ENCODE measurements at places on chromosomes 2 and 18. TPM values are rescaled to one million over a fixed set of nuclear protein-coding genes. Genes with fewer than 3 reads are reported as not detected.

- no peak for DNase-seq
Measured at GRCh38 chr2:190497428-190497827, 37.1 kb downstream of the NEMP2 start.

DNA sequence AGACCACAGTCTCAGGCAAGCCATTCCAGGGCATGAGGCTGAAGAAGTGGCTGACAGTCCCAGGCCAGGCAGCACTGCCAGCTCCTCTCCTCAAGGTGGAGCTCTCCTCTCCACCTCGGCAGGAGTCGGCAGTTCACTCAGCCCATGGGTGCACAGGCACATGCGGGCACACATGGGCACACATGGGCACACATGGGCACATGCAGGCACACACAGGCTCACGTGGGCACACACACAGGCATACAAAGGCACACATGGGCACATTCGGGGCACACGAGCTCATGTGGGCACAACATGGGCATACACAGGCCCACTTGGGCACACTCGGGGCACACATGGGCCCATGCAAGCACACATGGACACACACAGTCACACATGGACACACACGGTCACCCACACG is 65.3 kb upstream of the TAF1B start:
- DNase-seq, result peak; percentile 46

AQP12B gene
- total RNA-seq, result not detected

GRCh38 chr2:71613953-71614925 is 160.9 kb downstream of the DYSF start:
- no peak for DNase-seq

SP5 gene
- total RNA-seq, result not detected

GAREM1 gene
- 1.4 TPM for total RNA-seq

DNA sequence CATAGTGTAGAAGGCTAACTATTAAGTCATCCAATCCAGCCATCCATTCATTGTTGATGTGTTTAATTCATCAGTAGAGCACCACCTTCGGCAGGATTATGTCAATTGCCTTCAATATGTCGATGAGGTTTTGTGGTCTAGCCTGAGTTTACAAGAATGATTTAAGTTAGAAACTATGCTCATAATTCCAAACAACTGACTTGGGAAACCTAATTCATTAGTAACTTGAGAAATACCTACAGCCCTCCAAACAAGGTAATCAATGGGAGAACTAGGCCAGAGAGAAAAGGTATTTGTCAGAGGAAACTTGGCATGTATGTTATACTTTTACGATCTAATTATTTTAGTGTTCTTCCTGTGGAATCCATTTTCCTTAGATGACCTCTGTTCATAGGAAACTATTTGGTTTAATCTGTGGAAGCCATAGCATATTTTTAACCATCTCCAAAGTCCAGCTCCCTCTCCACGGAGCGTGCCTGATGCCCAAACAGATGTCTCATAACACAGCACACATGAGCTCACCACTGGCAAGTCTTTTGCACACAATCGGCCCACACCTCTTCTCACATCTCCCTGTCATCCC is 148.5 kb downstream of the GFPT1 start:
- DNase-seq, result no peak

GRCh38 chr2:102080451-102081242 is 61.9 kb upstream of the IL1R1 start:
- no peak for DNase-seq

All from dermis blood vessel endothelial cell (primary cell).